Activated T-helper 2 cell treated with anti-CD3 and anti-CD28 coated beads, Interferon-gamma antibody, Interleukin-2, Interleukin-4, amounts not matched to agents 10 μg/mL and 5 μg/mL and 100 μg/mL, durations not matched to agents 14 hours and 24 hours and 36 hours (primary cell): ENCODE measurements at places on chromosomes 1 and 21. TPM values are rescaled to one million over a fixed set of nuclear protein-coding genes. Genes with fewer than 3 reads are reported as not detected.

The S100A7 gene
- total RNA-seq: not detected in 2 replicates

The ASB17 gene
- not detected in 2 replicates for total RNA-seq

The ECM1 gene
- 1.6 and 1.8 TPM in 2 replicates for total RNA-seq

The IKBKE gene
- 33.8 and 33.9 TPM in 2 replicates for total RNA-seq

GRCh38 chr1:15384301-15384901 is 25.3 kb upstream of the EFHD2 start:
- no peak for DNase-seq

- DNase-seq: no peak
These were observed 146.7 kb downstream of the HLX start for GRCh38 chr1:221025956-221026355.

DNA sequence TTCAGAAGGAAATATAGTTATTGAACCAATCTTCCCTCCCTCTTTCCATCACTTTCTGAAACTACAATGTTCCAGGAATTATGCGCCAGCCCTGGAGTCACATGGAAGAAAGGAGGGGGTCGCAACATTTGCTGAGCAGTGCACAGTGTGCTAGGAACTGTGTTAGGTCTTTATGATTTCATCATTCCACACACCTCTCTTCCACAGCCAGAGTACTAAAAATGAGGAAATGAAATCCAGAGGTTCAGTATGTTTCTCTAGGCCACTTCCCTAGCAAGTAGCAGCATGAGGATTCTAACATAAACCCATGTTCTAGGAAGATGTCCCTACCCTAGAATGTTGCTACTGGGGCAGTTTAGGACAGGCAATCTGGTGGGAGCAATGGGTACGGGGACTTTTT is 158.1 kb downstream of the SLC45A1 start:
- no peak for DNase-seq

DNA sequence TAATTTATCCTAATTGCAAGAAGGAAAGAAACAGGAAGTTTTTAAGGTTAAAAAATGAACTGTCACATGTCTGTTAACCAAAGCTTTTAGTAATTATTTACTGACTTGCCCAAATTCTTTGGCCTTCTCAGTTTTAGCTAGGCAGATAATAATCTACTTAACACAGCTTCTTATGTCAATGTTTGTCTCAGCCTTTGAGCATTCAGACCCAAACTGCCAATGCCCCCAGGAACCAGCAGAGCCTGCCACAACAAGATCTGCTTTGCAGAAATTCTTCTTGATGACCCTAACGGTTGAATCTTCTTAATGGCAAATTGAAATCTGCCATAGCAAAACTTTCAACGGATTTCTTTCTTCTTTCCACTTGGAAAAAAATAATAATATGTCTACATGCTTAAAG is 792.4 kb upstream of the ADGRL2 start:
- DNase-seq: no peak

DNA sequence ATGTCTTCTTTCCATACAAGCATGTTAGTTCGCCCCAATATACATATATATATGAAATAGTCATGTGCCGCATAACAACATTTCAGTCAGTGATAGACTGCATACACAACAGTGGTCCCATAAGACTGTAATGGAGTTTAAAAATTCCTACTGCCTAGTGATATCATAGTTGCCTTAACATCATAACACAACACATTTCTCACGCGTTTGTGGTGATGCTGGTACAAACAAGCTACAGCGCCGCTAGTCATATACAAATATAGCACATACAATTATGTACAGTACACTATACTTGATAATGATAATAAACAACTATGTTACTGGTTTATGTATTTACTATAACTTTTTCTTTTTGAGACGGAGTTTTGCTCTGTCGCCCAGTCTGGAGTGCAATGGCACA is 10.7 kb upstream of the SLAMF8 start:
- DNase-seq: no peak

- no peak for DNase-seq
These were observed 74.4 kb upstream of the GRIK3 start for GRCh38 chr1:37108596-37109188.
